ENCODE measurements at places on chromosomes 4 and X.

- no peak for DNase-seq
These were observed 8.6 kb upstream of the MBNL3 start for GRCh38 chrX:132497432-132497831.

DNA sequence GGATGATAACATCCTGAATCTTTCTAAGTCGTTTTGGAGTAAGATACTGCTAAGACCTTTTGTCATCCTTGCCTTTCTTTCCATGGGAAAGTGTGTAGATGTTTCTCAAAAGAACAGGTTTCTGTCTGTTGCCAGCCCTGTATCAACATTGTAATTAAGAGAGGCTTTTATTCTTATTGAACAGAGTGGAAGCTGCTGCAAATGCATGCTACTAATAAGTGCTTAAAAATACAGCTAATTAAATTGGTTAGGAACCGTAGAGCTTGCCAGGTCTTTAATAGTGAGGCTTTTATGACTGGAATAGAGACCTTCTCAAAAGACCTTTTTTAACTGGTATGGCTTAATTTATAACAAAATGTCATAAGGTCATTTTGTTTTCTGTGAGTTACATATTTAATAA lies 34.4 kb downstream of the INTU start:
- no peak for DNase-seq

DNA sequence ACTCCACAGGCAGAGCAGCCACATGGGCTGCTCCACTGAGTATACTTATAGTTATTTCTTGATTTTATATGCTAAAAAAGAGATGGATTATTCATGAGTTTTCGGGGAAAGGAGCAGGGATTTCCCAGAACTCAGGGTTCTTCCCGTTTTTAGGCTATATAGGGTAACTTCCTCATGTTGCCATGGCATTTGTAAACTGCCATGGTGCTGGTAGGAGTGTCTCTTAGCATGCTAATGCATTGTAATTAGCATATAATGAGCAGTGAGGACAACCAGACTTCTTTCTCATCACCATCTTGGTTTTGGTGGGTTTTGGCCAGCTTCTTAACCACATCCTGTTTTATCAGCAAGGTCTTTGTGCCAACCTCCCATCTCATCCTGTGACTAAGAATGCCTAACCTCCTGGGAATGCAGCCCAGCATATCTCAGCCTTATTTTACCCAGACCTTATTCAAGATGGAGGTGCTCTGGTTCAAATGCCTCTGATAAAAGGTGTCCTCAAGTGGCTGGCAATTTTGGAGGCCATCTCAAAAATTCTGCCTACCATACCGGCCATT lies 213.0 kb upstream of the VEGFC start:
- no peak for DNase-seq

- no peak for DNase-seq
These were observed 29.7 kb downstream of the PRRG1 start for GRCh38 chrX:37378830-37379229.

DNA sequence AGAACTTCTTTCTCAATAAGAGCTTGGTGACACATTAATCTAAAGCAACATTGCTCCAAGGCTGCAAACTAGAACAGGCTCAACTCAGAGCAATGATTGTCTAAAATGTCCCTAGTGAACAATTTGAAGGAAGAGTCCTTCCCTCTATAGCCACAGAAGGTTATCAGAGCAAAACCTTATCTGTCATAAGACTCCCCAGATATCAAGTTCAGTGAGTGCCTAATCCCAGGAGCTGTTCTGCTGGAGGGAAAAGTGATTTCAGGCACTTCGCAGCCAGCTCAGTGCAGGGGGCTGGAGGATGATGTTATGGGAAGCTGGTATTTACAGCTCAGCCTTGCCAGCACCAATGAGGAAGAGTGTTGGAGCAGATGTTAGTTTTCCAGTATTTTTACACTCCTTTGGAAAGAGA lies 497.5 kb downstream of the INPP4B start:
- DNase-seq, result no peak

DNA sequence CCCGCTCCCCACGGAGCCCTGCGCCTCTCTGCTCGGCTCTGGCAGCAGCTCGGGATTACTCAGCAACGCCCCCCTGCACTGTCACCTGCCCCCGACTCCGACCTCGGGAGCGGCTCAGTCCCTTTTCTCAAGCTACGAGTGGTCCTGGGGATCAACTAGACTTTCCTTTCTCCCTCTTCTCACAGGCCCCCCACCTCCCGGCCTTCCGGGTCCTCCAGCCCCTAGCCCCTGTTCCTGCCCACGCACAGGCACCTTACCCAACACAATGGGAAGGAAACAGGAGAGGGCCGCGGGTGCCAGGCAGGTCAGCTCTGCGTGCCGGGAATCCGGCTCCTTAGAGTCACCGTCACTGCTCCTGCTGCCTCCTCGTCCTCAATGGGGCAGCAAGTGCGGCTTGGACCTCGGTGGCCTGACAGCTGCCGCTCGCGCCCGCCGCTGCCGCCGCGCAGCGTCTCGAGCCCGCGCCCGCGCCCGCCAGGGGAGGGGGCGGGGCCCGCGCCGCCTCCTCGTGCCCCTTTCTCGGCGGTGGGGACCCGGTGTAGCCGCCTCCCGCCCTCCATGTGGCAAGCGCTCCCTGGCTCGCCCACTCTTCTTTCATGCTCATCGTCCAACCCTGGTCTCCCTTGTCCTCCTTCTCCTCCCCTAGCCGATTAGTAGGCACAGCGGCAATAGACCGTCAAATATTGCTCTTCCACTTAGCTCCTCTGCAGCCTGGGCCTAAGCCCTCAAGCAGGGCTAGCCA lies at the start of gene RAB9B:
RAB9B (minus strand) TSS at position 455 of the 742 bp plus-strand sequence. CDS start 6,473 bp downstream, outside the sequence.
- DNase-seq, result peak; percentile 45
